ENCODE measurements at places on chromosomes 16 and 17. TPM values are rescaled to one million over a fixed set of nuclear protein-coding genes. Genes with fewer than 3 reads are reported as not detected.
A peak's percentile ranks its signal among the peaks of the same experiment; 100 is the strongest.

SP2 gene
- 2.9 TPM for total RNA-seq

MYLK3 gene
- 0.13 TPM for total RNA-seq

KRT16 gene
- not detected for total RNA-seq

DNA sequence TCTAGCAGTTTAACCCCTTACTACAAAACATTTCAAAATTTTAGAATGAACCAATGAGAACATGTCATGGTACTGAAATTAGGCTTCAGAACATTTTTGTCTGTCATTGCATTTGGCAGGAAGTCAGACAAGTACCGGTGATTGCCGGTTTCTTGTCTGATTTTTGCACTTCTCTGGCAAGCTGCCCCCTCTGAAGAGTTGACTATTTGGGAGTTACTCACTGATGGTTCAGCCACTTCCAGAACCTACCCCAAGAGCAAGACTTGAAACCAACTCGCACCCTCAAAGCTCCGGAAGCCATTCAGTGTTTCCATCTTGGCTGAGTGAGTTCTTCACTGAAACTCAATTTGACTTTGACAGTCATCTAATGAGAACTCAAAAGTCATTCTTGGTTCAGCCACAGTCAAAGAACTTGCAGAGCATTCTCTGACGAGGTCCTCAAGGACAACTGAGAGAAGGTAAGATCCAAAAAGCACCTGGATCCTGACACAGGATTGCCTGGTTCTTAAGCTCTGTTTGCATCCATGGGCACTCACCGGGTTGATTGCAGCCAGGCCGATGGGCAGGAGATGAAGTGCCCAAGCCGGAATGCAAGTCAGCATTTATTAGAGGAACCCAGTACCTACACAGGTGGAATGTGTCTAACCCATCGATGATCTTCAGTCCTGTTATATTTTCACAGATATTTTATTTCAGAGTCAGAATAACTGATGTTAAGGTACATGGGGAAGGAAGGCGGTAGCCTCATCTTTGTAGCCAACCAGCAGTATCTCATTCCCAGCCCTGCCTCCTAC lies 93.6 kb downstream of the USP22 start:
- DNase-seq, result no peak

- peak; percentile 34 for DNase-seq
Observed at GRCh38 chr16:73956587-73957494, 339.8 kb upstream of the PSMD7 start.
